Activated CD4-positive, alpha-beta T cell treated with anti-CD3 and anti-CD28 coated beads, Interleukin-2, amount 50 U/mL, for 1 hour (primary cell): ENCODE measurements at places on chromosomes 7 and 10.

DNA sequence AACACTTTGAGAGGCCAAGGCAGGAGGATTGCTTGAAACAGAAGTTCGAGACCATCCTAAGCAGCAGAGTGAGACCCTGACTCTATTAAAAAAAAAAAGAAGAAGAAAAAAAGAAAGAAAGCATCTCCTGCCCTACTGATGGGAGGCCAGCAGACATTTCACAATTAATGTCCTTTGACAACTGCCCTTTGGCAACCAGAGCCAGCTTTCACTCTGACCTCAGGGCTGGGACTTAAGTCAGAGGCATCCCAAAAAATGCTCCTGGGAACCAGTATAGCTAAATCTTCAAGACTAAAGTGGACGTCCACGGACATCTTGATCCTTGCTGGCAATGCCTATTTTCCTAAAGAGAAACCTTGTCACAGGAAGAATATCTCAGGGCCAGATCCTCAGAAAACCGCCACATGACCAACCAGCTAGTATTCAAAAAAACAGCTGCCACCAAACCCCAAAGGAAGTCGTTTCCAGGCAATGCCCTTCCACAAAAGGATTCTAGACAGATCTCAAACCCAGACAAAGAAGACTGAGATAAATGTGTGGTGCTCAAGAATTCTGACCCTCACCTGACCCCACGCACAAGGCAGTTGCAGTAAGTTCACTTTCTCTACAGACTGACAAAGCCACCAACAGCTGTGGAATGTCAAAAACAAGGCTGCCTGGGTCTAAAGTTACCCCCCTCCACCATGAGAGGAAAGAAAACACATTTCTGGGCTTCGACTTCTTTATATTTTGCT is 18.4 kb downstream of the GFRA1 start:
- DNase-seq: no peak

DNA sequence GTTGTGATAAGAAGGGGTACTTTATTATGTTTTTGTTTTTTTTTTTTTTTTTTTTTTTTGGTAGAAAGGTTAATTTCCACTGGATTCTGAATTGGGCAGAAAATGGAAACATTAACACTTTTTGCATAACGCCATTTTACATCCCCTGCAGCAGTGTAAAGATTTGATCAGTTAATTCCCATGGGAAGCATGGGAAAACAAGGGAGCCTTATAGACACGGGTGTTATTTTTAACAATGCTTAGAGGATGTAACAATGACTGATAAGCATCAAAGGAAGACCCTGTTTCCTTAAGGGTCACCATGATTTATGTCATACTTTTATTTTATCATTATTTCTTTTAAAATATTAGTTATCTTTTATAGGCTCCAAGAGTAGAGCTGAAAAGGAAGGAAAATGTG is 140.2 kb downstream of the CDK14 start:
- DNase-seq: no peak

GRCh38 chr7:103076764-103077163 is 1.8 kb downstream of the ARMC10 start:
- no peak for DNase-seq

DNA sequence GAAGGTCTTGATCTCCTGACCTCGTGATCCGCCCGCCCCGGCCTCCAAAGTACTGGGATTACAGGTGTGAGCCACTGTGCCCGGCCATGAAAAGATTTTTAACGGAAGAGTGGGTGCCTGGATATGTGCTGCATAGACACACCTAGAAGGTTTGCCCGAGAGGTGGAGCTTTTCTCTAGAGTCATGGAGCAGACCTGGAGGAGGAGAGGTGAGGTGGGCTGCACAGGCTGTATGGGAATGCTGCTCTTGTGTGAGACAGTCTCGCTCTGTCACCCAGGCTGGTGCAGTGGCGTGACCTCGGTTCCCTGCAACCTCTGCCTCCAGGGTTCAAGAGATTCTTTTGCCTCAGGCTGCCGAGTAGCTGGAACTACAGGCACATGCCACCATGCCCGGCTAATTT is 103.3 kb downstream of the ACTR3B start:
- DNase-seq: no peak

- no peak for DNase-seq
Observed at GRCh38 chr7:155333346-155334234, 35.9 kb downstream of the INSIG1 start.

DNA sequence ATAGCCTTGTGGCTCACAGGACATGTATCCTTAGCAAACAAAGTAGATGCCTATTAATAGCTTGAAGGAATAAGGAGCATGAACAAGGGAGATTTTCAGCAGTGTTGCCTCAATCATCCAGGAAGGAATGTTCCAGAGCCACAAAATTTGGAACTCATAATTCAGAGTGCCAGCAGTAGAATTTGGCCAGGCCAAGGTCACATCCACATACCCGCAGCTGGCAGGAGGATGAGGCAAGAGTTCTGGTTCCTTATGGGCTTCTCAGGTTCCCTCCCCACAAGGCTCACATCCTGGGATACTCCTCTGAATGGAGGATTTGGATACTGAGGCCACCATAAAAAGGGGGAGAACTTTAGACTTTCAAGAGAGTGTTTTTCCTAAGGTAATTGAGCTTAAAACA is 45.8 kb downstream of the SUFU start:
- no peak for DNase-seq

GRCh38 chr7:155594163-155594732 is 47.9 kb upstream of the CNPY1 start:
- DNase-seq: no peak

- DNase-seq: no peak
Observed at GRCh38 chr7:18387191-18387735, 108.3 kb upstream of the HDAC9 start.

DNA sequence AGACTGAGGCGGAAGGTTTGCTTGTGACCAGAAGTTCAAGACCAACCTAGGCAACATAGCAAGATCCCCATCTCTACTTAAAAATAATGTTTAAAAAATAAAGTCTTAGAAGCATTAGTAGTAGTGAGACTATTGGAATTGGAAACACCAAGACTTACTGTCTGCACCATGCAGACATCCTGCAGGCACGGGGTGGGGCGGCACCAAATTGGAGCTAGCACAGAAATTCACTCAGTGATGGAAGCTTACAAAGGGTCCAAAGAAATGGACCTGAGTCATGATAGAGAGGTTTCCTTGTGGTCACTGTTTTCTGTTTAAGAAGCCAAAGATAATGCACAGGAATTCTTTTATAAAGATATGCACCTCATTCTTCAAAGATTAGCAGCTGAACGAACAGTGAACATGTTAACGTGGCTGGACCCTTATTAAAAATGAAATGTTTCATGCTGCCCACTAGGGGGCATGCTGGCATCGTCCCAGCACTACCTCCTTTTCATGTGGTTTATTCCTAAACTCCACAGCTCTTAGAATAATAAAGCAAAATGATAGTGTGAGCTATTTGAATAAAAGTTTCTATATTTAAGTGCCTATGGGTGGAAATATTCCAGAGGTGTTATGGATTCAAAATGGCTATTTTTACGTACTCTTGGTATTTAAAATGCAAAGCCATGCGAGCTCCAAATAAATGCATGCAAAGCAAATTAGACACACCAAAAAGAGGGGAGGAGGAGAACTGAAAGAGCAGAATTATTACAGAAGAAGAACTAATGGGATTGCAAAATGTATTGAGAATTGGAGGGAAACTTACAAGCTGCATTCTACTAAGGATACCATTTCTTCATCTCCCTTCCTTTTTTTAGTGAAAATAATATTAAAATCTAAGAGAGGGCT is 28.6 kb downstream of the PDSS1 start:
- peak; percentile 41 for DNase-seq
